ENCODE measurements at places on chromosomes 12 and 14. TPM values are rescaled to one million over a fixed set of nuclear protein-coding genes. Genes with fewer than 3 reads are reported as not detected.

GRCh38 chr12:91818227-91819131, 327.2 kb downstream of the BTG1 start:
- DNase-seq = no peak

Gene MEG3
- 122 TPM for polyA plus RNA-seq

DNA sequence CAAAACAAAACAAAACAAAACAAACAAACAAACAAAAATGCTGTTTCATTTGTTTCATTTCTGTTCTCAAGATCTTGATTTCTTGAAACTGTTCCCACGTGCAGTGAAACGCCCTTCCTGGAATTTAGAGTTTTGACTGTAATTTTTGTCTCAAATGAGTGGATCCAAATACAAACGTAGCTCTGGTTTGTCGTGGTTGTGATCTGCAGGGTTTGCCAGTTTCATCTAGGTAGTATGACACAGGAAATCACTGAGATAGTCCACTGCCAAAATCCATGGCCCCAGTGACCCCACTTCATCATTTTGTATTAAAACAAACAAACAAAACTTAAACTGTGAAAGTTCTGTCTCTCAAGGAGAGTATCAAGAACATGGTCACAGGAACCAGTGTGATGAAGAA, 838.6 kb downstream of the BCL11B start:
- no peak for DNase-seq

Gene ERBB3
- 70.3 TPM for polyA plus RNA-seq

DNA sequence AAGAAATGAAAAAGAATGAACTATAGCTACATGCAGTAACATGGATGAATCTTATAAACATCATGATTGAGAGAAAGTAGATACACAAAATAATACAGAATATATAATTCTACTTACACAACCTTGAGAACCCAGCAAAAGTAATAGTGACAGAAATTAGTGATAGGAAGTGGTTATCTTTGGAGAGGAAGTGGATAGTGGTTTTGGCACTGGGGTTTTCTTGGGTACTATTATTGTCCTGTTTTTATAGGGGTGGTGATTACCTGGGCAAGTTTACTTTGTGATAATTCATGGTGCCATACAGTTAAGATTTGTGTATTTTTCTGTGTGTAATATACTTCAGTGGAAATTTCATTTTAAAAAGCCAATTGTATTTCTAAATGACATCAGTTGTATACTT, 352.7 kb downstream of the AEBP2 start:
- no peak for DNase-seq

DNA sequence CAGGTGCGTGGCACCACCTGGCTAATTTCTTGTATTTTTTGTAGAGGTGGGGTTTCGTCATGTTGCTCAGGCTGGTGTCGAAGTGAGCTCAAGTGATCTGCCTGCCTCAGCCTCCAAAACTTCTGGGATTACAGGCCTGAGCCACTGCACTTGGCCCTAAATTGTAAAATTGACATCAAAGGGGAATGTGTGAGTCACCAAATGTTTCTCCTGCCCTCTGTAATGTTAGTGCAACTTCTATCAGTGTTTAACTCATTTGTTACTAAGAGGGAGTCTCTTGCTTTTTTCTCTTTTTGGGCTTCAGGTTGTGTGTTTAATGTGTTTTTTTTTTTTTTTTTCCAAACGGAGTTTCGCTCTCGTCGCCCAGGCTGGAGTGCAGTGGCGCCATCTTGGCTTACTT, 2.3 kb downstream of the TULP3 start:
- DNase-seq = no peak

GRCh38 chr12:50477241-50477832, 27.4 kb upstream of the DIP2B start:
- no peak for DNase-seq

Gene LALBA
- polyA plus RNA-seq = not detected

DNA sequence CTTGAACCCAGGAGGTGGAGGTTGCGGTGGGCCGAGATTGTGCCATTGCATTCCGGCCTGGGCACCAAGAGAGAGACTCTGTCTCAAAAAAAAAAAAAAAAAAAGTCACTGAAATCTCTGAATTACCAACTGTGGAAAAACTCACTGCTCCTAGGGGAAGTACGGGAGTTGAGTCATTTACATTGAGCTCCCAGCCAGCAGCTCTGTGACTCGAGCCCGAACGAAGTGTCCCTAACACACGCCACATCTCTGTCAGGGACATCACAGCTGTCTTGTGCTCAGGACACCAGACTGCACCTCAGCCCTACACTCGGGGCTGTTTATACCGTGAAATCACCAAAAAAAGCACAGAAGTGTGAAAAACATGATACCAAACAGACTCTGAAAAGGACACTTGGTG, 21.1 kb downstream of the ATP6V0A2 start:
- DNase-seq = no peak

GRCh38 chr12:45834809-45835208, 105.3 kb downstream of the ARID2 start:
- no peak for DNase-seq

Gene P2RX2
- 1.6 TPM for polyA plus RNA-seq

Gene FBLN5
- polyA plus RNA-seq = 141 TPM

GRCh38 chr12:115507560-115507889, 770.0 kb downstream of the MED13L start:
- no peak for DNase-seq

Gene TAS2R19
- 1.5 TPM for polyA plus RNA-seq

DNA sequence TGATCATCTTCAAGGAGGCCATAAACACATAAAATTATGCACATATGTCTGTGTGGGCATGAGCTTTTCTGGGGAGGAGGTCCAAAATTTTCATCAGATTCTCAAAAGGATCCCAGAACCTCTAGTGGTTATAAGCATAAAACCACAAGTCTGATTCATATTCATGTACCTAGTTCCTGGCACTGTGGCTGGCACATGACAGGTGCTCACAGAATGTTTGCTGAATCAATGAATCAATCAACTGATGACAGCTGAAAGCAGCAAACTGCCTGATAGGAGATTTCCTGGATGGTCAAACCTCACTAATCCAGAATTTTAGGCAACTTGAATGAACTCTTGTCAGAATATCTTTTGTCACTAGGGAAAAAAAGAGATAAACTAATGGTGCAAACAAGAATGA, 13.5 kb upstream of the CMKLR1 start:
- DNase-seq = no peak

DNA sequence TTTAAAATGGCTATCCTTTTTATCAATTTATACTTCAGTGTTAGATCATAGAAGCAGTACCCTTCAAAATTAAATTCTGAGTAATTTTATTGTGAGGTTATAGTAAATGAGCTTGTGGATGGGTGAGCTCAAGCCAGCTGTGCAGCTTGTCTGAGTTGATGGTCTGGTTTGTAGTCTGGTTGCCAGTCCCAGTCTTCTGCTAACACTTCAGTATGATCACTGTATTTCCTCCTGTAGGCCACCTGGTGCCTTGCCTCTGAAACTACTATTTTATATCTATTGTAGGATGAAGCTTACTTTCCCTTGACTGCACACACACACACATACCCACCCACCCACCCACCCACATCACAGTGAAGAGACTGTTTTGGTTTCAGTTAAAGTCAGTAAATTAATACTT, 496.4 kb downstream of the PCNX1 start:
- DNase-seq = no peak

Gene SMCO2
- 0.23 TPM for polyA plus RNA-seq

Gene CACNA1C
- 12.2 TPM for polyA plus RNA-seq

- no peak for DNase-seq
Observed at GRCh38 chr12:101877806-101878242, 444 bp downstream of the DRAM1 start.

DNA sequence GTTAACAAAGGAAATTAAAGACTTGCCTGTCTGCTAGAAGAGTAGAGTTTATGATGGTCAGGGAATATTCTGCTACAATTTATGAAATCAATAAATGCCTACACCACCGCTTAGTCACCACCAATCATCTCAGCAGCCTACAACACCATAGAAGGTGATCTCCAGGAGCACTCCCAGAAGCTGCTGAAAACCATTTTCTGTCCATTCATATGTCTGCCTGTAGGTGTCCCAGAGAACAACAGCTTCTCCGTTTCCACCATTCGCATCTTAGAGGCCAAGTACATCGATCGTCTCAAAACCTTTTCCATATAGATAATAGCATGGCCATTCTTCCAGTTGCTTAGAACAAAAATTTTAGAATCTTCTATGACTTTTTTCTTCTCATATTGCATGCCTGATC, 303.4 kb downstream of the KCNC2 start:
- DNase-seq = no peak

- DNase-seq = peak; percentile 99
Observed at GRCh38 chr12:56041552-56042429, at the start of gene RPS26. Gene RPS26 (plus strand): TSS chr12:56041918. CDS start chr12:56042167, 249 bp downstream.

Gene B4GALNT3
- polyA plus RNA-seq = 17.1 TPM

DNA sequence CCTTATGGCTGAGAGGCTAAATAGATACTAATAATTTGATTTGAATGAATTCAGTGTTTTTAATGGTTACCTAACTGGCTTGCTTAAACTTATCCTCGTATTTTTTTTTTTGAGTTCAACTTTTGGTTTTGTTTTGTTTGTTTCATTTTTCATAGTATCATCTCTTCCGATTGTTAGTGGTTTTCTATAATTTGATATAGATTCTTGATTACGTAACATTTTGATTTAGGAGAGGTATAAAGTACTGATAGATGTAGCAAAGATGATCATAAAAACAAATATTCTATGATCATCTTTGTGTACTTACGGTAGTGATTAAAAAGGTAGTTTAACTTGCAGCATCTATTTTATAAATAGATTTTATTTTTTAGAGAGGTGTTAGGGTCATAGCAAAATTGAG, 93.0 kb downstream of the ALX1 start:
- DNase-seq = no peak

Gene FLRT2
- polyA plus RNA-seq = 245 TPM

DNA sequence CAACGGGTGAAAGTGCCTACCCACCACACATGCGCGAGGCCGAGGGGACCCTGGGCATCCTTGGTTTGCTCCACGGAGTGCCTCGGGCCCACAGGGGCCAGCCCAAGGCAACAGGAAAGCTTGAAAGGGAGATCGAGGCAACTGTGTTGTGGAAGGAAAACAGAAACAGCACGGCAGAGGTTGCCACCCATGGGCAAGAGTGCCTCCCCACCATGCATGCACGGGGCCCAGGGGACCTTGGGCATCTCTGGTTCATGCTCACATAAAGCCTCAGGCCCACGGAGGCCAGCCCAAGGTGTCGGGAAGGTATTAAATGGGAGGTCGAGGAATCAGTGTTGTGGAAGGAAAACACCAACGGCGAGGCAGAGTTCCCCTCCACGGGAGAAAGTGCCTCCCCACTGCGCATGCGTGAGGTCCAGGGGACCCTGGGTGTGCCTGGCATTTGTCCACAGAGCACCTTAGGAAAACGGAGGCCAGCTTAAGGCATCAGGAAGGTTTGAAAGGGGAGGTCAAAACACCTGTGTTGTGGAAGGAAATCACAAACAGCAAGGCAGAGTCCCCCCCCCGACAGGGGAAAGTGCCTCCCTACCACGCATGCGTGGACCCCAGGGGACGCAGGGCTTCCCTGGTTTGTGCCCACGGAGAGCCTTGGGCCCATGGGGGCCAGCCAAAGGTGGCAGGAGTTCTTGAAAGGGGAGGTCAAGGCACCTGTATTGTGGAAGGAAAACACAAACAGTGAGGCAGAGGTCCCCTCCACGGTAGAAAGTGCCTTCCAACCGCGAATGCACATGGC, 367.3 kb downstream of the ALG10 start:
- no peak for DNase-seq

- DNase-seq = no peak
Observed at GRCh38 chr12:59570145-59570544, 25.7 kb upstream of the SLC16A7 start.

Gene SLC38A4
- 28.3 TPM for polyA plus RNA-seq

Gene HOXC12
- polyA plus RNA-seq = not detected

DNA sequence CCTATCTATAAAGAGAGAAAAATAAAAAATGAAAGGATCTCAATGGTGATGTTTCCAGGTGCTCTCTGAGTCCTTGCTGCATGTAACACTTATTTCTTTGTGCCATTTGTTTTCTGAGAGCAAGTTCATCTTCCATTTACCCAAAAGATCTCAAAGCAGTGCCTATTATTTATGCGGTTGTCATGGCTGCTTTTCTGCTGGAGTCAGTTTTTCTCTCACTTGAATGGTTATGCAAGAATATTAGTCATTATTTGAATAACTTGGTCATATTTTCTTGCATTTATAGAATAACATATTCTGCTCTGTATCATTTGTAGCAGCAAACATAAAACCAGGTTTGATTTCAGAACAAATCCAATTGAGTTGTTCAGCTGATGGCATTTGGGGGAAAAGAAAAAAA, 141.8 kb upstream of the G2E3 start:
- no peak for DNase-seq

DNA sequence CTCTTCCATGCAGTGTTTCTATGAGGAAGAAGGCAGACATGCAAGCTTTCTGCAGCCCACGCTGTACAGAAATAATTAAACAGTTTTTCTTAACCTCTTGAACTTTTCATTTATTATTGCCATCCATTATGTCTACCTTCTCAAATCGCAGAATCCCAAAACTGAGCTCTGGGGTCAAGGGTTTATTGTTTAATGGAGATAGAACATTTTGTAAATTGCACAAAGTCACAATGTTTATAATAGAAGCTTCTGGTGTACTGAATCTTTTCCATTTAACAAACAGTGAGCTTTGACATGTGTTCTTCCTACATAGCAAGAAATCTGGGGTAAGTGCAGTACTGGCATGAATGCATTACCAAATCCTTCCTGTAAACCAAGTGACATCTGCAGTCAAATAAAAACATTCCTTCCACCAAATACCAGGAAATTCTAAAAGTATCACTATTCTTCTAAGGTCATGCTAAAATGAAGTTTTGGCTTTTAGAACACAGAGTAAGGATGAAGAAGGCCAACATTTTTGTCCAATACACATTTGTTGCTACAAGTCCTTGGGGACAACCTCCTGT, 385.3 kb upstream of the DDHD1 start:
- no peak for DNase-seq

DNA sequence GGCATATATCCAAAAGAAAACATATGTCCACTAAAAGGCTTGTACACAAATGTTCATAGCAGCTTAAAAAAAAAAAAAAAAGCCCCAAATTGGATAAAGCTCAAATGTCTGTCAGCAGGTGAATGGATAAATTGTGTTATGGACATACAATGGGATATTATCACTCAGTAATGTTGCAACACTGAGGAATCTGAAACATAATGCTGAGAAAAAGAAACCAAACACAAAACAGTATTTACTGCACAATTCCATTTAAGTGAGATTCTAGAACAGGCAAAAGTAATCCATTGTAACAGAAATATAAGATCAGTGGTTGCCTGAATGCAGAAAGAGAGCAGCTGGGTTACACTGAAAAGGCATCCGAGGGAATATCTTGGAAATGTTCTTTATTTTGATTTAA, 117.9 kb downstream of the SLC15A5 start:
- no peak for DNase-seq

Gene HOTAIR
- polyA plus RNA-seq = 1.6 TPM

DNA sequence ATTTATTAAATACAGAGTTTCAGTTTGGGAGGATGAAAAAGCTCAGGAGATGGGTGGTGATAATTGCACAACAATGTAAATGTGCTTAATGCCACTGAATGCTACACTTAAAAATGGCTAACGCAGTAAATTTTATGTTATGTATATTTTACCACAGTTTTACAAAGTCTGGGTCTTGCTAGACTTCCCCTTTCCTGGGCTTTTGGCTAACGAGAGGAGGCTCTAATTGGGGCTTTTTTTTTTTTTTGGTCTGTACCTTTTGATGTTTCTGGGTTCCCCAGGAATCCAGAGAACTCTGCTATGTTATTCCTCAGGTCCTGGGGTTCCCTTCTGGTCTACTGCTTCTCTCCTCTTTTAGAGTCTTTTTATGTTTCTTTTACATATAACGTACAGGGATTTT, 355.5 kb downstream of the CACNA1C start:
- DNase-seq = no peak

Gene MYF5
- polyA plus RNA-seq = 0.18 TPM

- no peak for DNase-seq
Observed at GRCh38 chr14:91272341-91273272, 28.1 kb upstream of the GPR68 start.

All from renal pelvis (tissue), 12 donors.